ENCODE measurements at places on chromosomes 6 and 20. TPM values are rescaled to one million over a fixed set of nuclear protein-coding genes. Genes with fewer than 3 reads are reported as not detected.

DNA sequence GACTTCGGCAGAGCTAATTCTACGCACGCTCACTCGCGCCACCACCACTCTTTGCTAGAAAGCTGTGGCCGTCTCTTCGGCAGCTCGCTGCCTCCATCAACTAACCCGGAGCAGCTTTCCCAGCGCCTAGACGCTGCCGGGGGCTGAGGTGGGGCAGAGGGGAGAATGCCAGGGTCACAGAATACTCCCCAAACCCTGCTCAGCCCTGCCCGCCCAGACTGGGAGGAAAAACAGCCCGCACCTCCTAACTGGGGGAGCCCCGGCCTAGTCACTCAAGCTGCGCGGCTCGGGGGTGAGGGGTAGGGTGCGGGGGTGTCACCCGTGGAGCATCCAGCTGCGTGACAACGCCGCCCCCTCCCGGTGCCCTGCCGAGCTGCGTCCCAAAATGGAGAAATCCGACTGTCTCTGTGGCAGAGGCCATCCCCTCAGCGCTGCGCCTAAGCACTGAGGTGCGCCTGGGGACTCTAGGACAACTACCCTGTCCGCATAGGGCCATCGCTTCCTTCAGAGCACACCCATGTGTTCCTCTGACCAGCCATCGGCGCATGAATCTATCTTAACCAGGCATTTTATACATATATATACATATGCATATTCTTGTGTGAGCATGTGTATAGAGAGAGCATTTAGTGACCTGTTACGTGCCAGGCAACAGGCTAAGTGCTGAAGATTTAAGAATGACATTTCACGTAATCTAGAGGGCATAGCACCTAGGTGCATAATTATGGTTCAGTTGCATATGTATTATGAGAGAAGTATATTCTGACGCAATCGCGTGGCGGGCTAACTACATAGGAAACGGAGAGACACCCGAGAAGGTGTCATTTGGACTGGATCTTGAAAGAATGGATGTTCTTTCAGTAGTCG, 1.5 kb upstream of the TENT5A start:
- DNase-seq: no peak

The CDH22 gene
- not detected for polyA plus RNA-seq

The PRL gene
- polyA plus RNA-seq: not detected

DNA sequence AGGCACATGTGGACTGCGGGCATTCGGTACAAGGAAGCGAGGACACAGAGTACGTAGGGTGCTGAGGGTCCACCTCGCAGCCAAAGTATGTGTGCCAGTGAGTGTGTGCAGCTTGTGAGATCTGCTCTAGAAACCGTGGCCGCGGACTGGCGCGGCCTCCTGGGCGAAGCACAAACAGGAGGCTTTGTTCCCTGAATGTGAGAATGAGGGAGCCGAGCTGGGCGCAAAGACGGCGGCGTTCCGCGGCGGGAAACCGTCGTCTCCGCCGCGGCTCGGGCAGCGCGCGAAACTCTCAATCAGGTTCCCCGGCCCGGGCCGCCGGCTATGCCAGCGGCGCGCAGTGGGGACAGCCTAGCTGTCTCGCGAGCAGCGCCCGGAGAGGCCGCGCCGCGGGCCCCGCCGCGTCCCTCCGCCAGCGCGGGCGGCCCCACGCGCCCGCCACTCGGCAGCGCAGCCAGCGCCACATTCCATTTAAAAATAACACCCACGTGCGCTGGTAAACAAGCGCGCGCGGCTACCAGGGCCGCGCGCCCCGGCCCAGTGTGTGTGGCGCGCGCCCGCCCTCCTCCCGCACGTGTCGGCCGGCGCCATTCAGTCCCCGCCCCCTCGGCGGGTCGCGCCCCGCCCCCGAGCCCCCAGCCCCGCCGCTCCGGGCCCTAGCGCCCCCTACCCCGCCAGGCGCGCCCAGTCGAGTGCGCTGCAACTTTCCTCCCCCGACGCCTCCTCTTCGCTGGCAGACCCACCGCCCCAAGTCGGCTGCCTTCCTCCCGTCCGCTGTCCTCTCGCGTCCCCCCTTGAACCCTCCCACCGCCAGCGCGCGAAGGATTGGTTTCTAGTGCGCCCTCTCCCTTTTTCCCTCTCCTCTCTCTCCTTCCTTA, 3.0 kb upstream of the FOXO3 start:
- no peak for DNase-seq

DNA sequence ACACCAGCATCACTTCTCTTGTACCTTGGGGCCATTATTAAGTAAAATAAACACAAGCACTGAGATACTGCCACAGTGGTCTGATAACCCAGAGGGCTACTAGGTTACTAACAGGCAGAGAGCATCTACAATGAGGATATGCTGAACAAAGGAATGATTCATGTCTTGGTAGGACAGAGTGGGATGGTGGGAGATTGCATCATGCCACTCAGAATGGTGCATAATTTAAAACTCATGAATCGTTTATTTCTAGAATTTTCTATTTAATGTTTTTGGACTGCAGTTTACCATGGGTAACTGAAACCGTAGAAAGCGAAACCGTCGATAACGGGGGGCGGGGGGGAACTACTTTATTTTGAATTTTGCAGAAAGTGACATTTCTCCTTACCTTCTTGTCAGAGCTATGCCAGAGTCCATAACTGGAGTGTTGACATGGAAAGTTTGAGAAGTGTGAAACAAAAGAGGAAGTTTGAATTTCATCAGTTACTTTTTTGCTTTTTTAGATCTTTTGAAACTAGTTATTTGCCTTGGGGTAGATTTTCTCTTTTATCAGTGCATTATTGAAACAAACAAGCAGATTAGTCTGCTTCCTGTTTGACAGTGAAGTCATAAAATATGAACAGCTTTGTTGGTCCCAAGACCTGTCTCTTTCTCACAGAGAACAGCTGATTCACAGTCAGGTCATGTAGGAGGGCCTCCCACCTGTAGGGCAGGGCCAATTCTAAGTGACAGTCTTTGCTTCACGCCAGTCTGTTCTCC, 124.9 kb downstream of the KLHL32 start:
- DNase-seq: no peak

DNA sequence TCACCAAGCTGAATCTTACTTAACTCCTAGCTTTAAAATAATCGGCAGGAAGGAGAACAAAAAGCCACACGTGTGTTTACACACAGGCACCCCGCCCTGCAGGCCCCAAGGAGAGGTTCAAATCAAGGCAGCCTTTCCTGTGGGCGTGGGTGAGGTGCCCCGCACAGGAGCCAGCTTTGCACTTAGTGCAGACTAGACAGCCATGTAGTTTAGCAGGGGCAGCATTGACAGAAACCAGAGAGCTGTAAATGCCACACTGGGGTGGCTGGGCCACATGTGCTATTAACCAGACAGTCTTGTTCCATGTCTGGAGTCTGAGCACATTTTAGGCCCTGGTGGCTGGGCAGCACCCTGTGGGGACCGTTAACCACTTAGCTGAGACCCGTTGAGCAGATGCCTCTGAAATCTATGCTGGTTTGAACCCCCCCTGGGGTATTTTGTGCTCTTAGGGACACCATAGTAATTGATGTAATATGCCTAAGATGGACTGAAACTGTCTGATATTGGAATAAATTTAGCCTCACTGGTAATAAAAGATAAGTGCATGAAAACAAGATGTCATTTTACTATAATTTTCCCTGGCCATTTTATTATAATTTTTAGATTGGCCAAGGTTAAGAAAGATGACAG, 106.4 kb upstream of the KCNG1 start:
- DNase-seq: no peak

GRCh38 chr6:52164319-52165094, 21.7 kb upstream of the IL17A start:
- DNase-seq: no peak

The AIF1 gene
- not detected for polyA plus RNA-seq

The UQCC2 gene
- polyA plus RNA-seq: 67.9 TPM

The AP5S1 gene
- 11.7 TPM for polyA plus RNA-seq

DNA sequence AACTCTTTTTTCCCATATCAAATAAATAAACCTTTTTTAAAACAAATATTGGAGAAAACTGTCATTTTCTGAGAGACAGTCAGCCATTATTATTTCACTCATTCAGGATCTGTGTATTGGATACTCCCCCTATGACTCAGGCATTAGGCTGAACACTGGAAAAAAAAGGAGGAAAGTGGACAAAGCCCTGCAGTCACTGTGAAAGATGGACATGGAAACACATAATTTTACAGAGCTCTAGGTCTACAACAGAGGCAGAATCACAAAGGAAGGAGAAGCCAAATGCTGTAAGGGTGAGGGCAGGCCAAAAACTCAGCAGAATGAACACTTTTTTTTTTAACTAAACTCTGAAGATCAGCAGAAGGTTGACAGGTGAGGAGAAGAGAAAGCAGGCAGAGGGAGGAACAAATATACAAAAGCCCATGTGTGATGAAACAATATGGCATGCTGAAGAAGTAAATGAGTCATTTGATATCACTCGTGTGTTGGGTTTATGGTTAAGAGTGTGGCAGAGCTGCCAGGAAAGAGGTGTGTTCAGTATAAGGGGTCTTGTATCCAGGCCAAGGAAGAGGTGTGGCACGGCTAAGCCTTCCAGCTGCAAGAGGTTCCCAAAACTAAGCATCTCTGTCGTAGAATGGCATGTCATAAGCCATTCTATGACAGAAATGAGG, 39.1 kb downstream of the EPB41L2 start:
- DNase-seq: peak; percentile 36

- no peak for DNase-seq
Observed at GRCh38 chr6:169034516-169035167, 219.0 kb downstream of the THBS2 start.

GRCh38 chr20:4919047-4919704, 82.1 kb downstream of the SLC23A2 start:
- no peak for DNase-seq

GRCh38 chr6:47197682-47198640, 111.7 kb downstream of the TNFRSF21 start:
- DNase-seq: no peak

- DNase-seq: no peak
Observed at GRCh38 chr6:90019216-90019615, 124.9 kb downstream of the GJA10 start.

The RAET1G gene
- 3.0 TPM for polyA plus RNA-seq

DNA sequence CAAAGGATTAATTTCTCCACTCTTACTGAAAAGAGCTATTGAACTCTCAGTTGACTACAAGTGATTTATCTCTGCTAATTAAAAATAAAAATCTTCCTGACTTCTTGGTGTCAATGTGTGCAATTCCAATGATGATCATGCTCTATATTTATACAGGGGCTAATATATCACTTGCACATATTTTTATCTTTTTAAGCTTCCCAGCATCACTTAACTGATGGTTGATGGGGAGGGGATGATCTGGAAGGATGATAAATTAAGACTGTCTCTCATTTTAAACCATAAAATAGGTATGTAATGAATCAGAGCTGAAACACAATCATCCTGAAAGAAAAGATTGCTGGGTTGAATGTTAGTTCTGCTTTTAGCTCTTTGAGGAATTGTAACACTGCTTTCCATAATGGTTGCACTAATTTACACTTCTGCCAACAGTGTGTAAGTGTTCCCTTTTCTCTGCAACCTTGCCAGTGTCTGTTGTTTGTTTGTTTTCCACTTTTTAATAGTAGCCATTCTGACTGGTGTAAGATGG, 169.6 kb upstream of the ECI2 start:
- DNase-seq: no peak

DNA sequence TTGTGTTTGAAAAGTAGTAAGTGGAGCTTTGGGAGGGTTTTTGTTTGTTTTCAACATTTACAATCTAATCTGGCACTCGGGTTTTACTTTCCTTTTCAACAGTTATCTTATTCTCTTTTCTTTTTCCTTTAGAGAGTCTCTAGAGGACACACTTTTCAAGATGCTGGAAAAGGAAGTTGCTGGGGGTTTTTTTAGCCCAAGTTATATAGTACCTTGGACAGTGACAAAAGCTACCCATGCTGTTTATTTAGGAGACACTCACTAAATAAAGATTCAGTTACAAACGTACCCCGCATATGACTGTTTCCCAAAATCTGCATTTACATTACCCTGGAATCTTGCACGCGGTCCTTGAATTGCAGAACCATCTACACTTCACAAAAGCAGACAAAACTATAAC, 78.8 kb downstream of the MAP7 start:
- DNase-seq: no peak
